ENCODE measurements at places on chromosomes 6 and 20. TPM values are rescaled to one million over a fixed set of nuclear protein-coding genes. Genes with fewer than 3 reads are reported as not detected.

Gene HLA-DOA
- 51.7 TPM for total RNA-seq

Gene RSPH9
- not detected for total RNA-seq

DNA sequence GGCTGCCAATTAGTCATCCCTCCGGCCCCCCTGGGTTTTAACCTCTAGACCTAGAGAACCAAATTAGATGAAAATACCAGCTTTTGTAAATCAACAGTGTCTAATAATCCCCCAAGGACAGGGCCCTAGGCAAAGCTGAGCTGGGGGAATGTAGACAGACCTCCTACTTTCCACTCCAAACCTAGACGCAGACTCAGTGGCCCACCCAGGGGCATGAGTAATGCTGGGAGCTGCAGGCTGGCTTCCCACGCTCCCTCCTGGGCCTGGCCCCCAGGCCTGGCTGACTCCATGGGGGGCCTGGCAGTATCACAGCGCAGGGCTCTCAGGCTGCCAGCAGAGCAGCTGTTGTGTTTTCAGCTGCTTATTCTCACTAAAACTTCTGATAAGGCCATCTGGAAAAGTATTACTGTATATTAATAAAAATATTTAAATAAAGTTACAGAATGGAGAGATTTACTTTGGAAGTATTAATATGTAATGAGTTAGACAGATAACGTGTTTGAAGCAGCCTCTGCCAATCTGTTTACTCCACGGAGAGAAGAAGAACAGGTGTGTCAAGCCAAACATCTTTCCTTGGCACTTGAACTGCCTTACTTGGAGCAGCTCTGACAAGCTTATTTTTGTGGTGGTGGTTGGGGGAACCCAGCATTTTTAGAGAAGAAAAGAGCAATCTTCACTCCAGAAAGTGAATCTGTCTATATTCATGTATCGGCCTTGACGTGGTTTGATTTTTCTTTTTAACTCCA lies 144.0 kb upstream of the AGPAT4 start:
- DNase-seq, result no peak

DNA sequence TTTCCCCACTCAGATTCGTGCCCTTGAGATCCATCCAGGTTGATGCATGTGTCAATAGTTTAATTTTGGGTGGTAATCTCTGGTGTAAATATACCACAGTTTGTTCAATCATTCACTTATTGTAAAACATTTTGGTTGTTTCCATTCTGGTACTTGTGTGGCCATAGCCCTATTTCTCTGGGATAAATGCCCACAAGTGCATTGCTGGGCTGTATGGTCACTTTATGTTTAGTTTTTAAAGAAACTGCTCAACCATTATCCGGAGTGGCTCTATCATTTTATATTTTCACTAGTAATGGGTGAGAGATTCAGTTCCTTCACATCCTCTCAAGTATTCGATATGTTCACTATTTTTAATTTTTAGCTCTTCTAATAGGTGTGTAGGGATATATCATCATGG lies 60.7 kb upstream of the RNF24 start:
- no peak for DNase-seq

DNA sequence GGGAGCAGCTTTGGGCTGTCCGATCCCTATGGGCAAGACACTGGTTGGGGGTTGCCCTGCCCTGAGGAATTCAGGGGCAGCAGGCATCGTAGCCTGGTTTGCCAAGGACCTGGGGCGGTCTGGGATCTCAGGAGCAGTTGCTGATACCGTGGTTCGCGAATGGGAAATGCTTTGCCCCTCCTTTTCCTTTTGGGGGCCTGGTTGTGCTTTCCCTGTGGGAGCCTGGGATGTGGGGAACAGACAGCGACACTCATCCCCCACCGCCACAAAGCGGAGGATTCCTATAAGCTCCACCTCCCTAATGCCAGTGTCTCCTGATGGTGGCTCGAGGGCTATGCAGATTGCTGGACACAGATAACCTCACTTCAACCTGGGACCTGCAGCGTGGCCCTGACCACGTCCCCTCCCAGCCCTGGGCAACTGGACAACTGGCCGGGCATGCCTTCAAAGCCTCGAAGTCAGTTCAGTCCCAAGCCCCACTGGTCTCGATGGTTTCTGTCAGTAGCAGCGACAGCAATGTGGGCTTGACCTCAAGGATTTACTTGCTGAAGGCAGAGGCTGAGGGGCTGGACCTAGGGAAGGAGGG lies 3.3 kb downstream of the CEBPB start:
- no peak for DNase-seq

- DNase-seq, result no peak
Observed at GRCh38 chr20:16203096-16203495, 370.2 kb downstream of the KIF16B start.
